Stimulated activated CD8-positive, alpha-beta memory T cell treated with anti-CD3 and anti-CD28 coated beads, Interleukin-7, amount 100 ng/mL, for 48 hours (primary cell): ENCODE measurements at places on chromosomes 5 and 9.

- no peak for DNase-seq
Measured at GRCh38 chr9:126581893-126582292, 31.8 kb upstream of the LMX1B start.

GRCh38 chr9:109164042-109164441 lies 3.0 kb downstream of the FRRS1L start:
- no peak for DNase-seq

DNA sequence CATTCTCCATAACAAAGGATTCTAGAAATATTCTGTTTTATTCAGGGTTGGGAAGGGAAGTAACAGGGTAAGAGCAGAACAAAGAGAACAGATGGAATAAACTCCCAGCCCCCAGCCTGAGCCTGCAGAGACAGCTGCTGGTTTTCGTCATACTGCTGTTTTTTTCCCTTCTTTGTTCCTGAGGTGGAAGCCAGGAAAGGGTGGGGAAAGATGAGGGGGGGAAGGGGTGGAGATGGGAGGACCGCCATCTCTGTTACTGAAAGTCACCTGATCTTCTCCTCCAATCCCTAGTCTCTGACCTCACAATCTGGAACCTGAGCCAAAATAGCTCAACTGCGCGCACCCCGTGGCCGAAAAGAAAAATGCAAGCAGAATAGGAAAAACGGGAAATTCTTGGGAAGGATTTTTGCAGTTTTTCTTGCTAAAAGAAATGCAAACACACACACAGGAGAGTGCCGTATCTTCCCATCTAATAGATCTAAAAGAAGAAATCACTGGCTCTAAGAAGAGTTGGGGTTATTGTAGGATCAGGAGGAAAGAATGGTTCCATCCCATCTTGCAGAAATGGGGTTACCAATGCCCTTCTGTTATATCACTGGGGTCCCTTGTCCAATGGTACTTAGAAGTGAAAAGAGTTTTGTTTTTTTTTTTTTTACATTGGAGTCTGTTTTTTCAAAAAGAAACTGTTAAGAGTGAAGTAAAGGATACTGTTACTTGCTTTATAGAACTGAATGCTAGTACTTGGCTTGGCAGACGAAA lies 57.9 kb downstream of the DIAPH1 start:
- DNase-seq: no peak

DNA sequence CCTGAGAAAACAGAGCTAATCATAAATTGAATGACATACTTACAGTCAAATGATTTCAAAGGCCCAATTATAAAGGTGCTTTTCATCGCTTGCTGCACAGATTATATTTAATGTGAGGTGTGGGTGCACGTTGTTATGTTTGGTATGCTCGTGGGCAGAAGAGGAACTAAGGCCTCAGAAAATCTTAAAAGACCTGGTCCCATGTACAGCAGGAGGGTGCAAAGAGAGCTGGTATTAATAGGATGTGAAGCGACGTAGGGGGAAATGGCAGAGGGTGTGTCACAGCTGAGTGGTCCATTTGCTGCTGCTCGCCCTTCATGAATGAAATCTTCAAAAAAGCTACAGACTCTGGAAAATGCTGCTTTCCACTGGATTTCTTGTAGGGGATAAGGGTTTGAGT lies 40.5 kb upstream of the IFNK start:
- no peak for DNase-seq

GRCh38 chr9:127263664-127264063 lies 910 bp upstream of the GARNL3 start:
- DNase-seq: no peak

DNA sequence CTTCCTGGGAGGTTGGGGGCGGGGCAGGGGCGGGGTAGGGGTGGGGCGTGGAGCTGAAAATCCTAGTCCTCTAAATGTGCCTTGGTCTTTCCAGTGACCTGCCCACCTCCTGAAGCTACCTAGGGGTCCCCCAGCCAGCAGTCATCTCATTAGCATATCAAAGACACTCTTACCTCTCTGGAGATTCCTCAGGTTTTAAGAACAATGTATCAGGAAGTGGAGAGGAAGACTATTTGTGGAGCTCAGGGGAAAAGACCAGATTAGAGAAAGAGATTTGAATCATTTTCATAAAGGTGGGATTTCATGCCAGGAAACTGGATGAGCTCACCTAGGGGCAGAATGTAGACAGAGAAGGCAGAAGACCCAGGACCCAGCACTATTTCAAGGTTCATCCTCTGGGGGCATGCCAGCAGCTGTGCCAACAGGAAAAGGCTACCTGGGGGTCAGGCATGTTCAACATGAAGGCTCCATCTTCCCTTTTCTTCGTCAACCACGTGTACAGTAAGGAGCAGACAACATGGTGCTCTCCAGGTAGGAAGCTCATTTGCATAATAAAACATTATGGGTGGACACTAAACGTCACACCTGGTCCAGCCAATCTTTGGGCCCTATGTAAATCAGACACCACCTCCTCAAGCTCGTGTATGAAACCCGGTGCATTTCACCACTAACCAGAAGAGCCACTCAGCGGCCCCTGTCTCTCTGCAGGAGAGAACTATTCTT lies 6.9 kb downstream of the GMCL2 start:
- no peak for DNase-seq

DNA sequence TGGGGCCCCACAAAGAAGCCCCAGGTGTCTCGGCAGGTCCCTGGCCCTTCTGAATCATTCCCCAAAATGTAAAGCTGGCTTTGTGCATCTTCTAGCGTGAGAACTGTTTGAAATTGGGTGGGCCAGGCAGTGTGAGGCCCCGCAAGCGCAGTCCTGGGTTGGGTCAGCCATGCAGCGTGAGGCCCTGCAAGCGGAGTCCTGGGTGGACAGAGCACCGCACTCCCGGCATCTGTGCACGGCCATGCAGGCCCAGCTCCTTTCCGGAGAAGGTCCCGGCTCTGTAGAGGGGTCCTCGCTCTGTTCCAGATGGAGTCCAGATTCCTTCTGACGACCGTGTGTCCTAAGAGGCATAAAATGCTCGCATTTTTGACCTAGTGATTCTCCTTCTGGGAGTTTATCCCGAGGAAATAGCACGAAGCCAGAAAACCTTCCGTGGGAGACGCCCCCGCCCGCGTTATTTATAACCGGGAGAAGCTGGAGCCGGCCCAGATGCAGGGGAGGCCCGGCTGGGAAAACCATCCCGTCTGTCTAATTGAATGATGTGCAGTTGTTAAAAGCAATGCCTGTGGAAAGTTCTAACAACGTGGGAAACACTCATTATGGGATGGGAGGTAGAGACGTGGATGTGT lies 19.4 kb upstream of the NOTCH1 start:
- DNase-seq: no peak

DNA sequence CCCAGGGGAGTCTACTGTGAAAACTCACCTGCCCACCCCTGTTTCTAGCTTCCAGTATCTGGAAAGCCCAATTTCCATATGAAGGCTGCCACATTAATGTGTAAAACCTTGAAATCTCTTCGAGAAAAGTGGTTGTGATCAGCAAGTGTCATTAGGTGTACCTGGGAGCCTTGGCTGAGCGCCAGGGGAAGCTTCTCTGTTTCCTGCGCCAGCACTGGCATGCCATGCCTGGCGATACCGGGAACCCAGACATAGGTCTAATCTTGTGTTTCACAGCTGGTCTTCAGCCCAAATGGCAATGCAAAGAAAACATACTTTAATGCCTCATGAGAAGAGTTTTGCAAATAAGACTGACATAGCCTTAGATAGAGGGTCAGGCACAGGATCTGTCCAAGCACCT lies 101.6 kb downstream of the TENT4A start:
- DNase-seq: no peak

DNA sequence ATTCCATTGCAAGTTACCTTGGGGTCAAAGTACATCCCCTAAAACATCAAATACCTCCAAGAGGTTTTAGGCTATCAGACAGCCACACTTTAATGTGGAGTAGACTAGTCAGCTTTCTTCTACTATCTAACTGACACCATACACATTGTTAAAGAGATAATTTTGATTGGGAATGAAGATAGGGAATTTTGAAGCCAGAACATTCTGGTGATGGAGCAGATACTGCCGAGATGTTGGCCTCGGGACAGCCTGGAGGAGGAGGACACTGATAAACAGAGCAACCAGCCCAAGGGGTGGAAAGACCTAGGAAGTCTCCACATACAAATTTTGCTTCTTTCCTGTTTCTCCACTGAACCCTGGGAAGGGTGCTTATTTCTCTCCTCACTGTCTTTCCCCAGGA lies 14.9 kb downstream of the TJP2 start:
- DNase-seq: no peak

DNA sequence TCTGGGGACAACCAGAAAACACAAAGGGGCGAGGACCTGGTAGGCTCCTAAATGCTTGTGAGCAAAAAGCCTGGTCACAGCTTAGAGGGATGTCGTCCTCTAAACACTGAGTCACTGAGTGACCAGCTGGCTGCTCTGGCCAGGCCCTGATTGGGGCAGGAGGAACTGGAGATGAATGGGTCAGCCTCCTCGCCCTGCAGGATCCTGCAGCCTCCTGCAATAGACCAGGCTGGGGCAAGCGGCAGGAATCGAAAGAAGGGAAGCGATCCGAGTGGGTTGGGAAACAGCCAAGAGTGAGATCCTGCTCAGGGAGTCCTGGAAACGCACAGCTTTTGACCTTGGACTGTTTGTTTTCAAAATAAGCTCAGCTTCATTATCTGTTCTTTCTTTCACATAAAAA lies 34.1 kb upstream of the MSX2 start:
- DNase-seq: no peak

DNA sequence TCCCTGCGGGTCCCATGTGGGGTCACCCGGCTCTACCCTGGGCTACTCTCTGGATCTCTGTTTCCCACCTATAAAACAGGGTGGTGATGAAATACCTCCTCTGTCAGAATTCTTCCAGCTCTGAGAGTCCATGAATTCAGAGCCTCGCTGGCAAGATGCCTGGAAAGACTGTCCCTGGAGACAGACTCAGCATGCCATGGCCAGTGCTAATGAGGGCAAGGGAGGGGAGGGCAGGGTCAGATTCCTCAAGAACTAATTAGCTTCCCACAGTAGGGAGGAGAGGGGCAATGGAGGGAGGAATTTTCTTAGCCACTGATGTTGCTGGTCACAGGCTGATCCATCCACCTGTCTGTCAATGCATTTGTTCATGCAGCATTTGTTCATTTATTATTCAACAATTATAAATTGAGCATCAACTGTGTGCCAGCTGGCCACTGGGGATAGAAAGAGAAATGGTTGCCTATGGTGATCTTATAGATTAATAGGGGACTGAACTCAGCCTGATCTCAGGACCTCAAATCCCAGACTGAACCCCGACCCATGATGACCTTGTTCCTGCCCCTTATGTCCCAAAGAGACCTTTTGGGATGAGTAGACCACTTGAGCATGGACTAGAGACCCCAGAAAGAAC lies 4.7 kb downstream of the SYNPO start:
- DNase-seq: no peak

DNA sequence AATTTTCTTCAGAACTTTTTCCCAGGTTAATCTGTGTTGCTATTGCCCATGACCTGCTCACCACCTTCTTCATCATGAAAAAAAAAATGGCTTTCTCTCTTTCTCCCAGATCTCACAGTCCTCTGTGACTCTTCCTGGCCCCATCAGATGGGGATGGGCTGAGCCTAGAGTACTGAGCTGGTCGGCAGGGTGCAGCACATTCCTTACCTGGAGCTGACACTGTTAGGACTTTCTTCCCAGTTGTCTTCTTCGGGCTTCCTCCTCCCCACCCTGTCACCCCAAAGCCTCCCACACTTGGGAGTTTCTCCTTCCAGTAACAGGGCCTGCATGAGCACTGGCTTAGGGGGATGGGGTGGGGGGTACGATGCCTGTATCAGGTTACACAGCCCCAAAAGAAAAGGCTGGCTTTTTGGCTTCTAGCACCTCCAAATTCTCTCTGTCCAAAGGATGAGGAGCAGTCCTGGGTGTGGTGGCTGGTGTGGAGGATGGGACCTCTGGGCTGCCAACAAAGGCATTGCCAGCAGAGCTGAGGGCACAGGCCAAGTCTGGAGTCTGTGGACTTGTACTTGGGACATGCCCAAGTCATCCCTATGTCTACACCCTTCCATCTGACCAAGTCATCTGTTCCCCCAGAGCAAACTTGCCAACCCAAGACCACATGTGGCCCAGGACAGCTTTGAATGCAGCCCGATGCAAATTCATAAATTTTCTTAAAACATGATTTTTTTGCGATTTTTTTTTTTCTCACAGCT lies 68.0 kb upstream of the HSPA9 start:
- no peak for DNase-seq

DNA sequence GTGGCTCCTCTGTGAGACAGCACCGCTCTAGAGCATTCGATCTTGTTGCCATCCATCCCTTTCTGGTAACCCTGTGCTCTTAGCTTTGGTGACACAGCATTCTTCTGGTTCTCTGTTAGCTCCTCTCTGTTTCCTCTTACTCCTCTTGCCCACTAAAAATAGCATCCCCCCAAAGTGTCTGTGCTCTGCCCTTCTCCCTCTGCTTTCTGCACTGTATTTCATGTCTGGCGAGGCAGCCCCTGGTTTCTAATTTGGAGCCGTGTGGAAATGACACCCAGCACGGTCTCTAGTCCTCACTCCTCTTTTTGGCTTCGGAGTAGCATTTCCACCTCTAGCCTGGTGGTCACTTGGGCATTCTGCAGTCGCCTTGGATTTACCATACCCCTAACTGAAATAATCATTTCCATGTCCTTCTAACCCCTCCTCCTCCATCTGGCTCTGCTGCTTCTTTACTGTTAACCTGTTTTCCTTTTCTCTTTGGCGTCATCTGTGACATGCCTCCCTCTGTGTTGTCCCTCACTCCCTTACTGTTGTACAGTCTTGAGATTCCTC lies 23.8 kb downstream of the NPR3 start:
- DNase-seq: no peak

DNA sequence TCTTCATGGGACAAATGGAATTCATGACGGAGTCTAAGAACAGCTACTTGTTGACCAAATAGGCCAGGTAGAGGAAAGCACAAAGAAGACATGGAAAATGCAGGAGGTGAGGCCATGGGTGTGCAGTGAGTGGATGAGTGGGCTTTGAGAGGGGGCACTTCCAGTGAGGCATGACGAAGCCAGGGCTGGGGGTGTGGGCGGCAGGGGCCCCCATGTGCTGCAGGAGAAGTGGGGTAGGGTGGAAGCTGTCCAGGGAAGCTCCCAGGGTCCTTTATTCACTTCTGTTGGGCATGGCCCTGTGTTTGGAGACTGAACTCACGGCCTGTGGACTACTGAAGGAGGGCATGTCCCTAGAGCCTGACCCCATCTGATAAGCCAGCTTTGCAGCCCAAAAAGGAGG lies 127.6 kb upstream of the SLC25A48 start:
- no peak for DNase-seq

- DNase-seq: no peak
Measured at GRCh38 chr5:53480416-53481158, at the start of gene FST. Gene FST, plus strand, starts transcription at chr5:53480629. Its CDS starts 163 bp downstream, at chr5:53480792.

DNA sequence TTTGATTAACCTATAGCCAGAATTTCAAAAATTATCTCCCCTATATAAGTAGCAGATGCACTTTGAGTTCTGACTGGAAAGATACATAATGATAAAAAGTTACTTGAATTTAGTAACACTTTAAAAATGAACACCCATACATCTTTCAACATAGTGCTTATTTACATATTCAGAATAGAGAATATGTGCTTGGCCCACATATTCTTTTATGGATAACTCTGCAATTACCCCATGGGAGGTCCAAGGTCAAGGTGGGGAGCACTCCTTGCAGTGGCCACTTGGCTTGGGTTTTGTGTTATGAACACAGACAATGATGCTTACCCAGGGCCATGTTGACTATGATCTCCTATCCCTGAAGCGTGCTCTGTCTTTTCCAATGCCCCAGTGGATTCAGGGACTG lies 169.3 kb downstream of the CDC42SE2 start:
- DNase-seq: no peak
